CD14-positive monocyte (primary cell): ENCODE measurements at places on chromosomes 13 and 19. TPM values are rescaled to one million over a fixed set of nuclear protein-coding genes. Genes with fewer than 3 reads are reported as not detected.

The ANGPTL8 gene
- not detected in 2 replicates for polyA plus RNA-seq

The IFNL1 gene
- not detected in 2 replicates for polyA plus RNA-seq

The CD320 gene
- 2.5 and 3.3 TPM in 2 replicates for polyA plus RNA-seq

GRCh38 chr13:42380420-42381164 is 108.6 kb downstream of the AKAP11 start:
- H3K27ac ChIP-seq, result no peak overlapping the region
- no peaks in the 10 kb centered on the region for H3K27me3 ChIP-seq
- no peak for DNase-seq
- peaks cover 5% of the 10 kb centered on the region for H3K4me1 ChIP-seq
- no peaks in the 10 kb centered on the region for H3K36me3 ChIP-seq

DNA sequence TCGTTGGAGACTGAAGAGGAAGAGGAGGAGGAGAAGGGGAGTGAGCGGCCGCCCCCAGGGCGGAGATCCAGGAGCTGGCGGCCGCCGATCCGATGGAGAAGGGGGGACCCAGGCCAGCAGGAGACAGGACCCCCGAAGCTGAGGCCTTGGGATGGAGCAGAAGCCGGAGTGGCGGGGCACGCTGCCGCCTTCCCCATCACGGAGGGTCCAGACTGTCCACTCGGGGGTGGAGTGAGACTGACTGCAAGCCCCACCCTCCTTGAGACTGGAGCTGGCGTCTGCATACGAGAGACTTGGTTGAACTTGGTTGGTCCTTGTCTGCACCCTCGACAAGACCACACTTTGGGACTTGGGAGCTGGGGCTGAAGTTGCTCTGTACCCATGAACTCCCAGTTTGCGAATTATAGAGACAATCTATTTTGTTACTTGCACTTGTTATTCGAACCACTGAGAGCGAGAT is 1.8 kb downstream of the GADD45B start:
- H3K4me1 ChIP-seq, result peaks cover 30% of the 10 kb centered on the region
- no peak for DNase-seq
- H3K4me3 ChIP-seq, result peak overlapping the region; percentile 94

DNA sequence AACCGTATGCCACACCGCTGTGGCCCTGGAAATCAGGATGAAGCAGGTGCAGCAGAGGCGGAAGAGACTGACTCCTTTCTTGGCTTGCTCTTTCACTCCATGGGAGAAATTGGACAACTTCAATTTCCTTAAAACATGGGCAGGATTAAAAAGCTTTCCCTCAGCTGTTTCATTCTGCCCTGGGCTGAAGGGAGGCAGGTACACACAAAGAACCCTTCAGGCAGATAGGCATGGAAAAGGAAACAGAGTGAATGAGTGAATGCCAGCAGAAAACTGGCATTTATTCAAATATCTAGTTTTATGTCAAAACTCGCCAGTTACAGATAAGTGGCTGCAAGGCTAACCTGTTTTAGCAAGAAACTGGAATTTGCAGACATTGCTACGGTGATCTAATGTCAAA is 71.0 kb upstream of the SLC15A1 start:
- no peak for DNase-seq
- no peaks in the 10 kb centered on the region for H3K36me3 ChIP-seq
- H3K27me3 ChIP-seq, result peaks cover 9% of the 10 kb centered on the region

DNA sequence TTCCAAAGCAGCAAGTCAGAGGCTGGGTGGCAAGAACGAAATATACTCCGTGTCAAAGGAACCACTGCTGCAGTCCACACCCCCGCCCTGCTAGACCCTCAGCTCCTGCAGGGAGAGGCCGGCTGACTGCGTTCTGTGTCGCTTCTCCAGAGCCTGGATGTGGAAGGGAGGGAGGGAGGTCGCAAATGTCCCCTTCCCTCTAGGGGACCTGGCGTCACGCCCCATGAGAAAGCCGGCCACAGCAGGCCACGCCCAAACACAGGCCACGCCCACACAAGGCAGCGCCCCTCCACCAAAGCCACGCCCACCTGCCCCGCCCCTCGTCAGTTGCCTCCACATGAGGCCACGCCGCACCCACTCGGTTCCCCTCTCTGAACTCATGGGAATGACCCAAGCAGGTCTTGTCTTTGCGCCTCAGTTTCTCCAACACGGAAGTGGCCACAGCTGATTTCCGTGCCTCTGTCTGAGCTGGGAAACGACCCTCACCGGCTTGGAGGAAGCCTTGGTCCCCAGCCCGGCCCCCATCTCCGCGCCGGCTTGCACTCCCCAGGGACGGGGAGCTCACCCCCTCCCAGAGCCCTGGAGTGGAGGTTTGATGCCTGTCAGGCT is 38.4 kb upstream of the TCF3 start:
- peaks cover 8% of the 10 kb centered on the region for H3K4me1 ChIP-seq
- DNase-seq, result peak; percentile 55
- no peak overlapping the region for H3K27ac ChIP-seq
- no peak overlapping the region for H3K4me3 ChIP-seq
- H3K36me3 ChIP-seq, result no peaks in the 10 kb centered on the region

DNA sequence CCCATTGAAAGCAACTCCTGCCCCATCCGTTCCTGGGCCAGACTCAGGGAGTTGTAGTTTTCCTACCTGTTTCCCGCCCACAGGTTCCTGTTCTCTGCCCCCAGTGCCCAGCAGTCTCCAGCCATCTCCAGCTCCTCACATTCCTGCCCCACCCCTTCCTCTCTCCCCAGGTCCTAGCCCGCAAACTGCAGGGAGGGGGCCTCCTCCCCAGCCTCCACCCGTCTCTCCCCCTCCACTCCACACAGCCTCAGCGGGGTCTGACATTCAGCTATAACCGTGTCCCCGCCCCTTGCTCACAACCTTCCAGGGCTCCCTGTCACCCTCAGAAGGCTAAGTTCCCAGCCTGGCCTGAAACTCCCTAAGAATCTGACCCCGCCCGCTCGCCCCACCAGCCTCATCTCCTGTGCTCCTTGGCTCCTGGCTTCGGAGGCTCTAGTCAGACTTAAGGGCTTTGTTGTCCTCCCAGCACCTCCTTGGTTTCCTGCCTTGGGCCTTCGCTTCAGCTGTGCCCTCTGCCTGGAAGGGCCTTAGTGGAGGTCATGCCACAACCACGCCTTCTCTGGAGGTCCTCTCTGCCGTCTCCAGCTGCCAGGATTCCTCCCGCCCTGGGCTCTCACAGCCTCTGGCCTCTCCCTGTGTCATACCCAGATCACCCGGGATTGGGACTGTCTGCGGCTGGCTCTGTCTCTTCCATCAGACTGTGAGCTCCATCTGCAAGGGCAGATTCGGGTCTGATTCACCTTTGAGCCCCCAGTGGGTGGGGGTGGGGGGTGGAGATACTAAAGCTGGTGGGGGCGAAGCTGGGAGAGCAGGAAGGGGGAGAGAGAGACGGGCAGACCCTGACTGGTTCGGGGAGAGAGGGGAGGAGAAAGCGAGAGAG is 5.1 kb upstream of the SPACA6 start:
- peaks cover 37% of the 10 kb centered on the region for H3K4me1 ChIP-seq
- no peaks in the 10 kb centered on the region for H3K36me3 ChIP-seq
- H3K27me3 ChIP-seq, result peaks cover 35% of the 10 kb centered on the region
- no peak for DNase-seq
- peak overlapping the region; percentile 57 for H3K4me3 ChIP-seq
- H3K27ac ChIP-seq, result no peak overlapping the region

DNA sequence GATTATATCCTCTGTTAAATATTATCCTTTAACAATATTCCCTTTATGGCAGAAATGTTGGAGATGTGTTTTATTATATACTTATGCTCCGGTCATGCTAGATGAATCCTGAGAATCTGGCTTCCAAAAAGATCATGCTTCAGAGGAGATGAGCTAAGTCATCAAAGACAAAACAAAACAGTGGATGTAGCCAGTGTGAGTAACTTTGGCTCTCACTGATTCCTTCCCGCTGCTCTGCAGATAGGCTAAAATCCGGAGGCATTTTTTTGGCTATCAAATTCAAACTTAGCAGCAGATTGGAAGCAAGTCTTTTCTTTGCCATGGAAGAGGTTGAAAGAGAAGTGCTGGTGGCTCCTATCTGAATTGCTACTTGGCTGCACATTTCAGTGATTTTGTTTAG is 295.9 kb downstream of the GPC6 start:
- H3K27me3 ChIP-seq, result no peaks in the 10 kb centered on the region
- no peaks in the 10 kb centered on the region for H3K36me3 ChIP-seq
- H3K27ac ChIP-seq, result no peak overlapping the region
- no peak for DNase-seq
- no peaks in the 10 kb centered on the region for H3K4me1 ChIP-seq

DNA sequence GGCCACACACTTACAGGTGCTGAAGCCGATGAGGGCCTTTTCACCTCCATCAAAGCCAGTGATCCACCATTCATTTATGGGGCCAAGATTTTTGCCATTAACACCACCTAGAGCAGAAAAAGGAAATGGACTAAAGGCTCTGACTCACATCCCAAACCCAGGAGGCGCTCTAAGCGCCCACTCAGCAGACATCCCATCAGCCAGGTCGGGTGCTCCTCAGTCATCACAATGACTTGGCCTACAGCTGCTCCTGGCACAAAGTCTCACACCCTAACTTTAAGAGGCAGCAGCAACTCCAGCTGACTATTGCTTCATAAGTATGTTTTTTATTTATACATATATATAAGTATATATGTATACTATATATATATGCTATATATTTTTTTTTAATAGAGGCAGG is 36.1 kb upstream of the EIF3G start:
- H3K4me3 ChIP-seq, result no peak overlapping the region
- H3K36me3 ChIP-seq, result peaks cover 92% of the 10 kb centered on the region
